ENCODE measurements at places on chromosomes 6 and 20.

DNA sequence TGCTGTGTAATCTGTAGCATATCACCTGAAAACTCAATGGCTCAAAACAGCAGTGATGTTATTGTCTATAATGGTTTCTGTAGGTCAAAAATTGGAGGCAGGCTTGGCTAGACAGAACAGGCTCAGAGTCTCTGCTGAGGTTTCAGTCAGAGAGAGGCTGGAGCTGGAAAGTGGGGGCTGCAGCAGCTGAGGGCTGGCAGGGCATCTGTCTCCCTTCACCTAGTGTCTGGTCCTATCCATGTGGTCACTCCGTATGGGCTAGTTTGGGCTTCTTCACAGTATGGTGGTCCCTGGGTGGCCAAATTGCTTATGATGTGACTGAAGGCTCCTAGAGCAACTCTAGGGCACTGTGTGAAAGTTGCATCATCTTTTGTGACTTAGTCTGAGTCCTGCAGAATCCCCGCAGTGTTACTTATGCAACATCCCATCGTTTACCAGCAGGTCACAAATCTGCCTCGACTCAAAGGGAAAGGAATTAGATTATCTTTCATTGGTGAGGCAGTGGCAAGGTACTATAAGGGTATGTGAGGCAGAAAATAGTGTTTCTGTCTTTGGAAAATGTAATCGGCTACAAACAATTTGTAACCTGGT lies 497.0 kb downstream of the EPHA7 start:
- DNase-seq = no peak

DNA sequence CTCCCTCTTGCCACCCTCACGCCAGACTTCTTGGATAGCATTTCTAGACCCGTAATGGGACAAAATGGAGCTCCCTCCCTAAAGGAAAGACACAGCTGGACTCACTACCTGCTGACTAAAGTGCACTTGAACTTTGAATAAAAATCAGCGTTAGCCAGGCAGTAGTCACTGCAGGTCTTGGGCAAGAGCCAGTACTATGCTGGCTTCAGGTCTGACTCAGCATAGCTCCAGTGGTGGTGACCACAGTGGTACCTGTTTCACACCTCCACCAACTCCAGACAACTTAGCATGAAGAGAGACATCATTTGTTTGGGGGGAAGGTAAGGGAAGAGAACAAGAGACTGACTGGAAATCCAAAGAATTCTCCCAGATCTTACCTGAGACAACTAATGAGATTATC lies 906.8 kb downstream of the GRIK2 start:
- DNase-seq = no peak

GRCh38 chr20:57175397-57176010 lies 90.9 kb downstream of the BMP7 start:
- DNase-seq = no peak

- no peak for DNase-seq
These were observed 23.4 kb downstream of the CAP2 start for GRCh38 chr6:17416806-17417205.

DNA sequence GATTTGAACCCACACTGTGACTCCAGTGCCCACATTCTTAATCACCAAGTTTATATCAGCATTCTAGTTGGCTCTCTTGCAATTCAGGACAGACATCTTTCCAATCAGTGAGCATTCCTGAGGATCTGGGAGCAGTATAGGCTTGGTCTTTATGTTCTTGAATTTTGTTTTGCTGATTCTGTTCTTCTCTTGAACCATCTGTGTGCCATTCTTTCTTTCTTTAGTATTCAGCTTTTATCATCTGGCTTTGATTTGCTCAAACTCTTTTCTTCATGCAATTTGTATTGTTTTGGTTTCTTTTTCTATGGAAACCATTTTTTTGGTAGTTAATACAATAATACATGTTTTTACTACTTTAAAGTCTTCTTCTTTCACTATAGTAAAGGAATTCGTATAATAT lies 162.4 kb downstream of the CD109 start:
- DNase-seq = no peak

DNA sequence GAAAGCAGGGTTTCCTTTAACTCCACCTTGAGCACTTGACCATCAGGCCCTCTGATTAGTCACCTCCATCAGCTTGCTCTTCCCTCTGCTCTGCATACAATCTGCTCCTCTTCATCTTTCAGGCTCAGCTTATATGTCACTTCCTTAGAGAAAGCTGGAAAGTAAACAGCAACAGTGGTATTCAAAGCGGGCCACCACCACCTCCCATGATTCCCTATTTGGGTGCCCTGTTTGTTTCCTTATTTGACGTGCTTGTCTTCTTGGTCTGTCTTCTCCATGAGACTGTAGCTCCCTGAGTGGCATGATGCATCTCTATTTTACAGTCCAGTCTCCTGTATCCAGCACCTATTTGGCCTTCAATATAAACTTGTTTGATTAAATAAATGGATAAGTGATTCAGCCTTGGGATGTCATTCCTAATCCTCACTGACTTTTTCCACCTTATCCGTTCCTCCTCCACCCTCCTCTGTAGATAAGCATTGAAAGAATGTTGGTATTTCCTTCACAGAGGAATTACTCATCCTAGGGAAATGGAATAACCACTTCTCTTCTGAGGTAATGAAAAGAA lies 102.8 kb upstream of the SGK1 start:
- no peak for DNase-seq

GRCh38 chr20:7935027-7935551 lies 5.2 kb downstream of the HAO1 start:
- DNase-seq = no peak

Data from stimulated activated CD4-positive, alpha-beta T cell treated with anti-CD3 and anti-CD28 coated beads, TNF-alpha, amount 100 ng/mL, for 24 hours (primary cell).